GOT3 (cell line): ENCODE measurements at places on chromosomes 3 and 15.

GRCh38 chr15:78044407-78045155 lies 32.9 kb downstream of the TBC1D2B start:
- no peak for DNase-seq

DNA sequence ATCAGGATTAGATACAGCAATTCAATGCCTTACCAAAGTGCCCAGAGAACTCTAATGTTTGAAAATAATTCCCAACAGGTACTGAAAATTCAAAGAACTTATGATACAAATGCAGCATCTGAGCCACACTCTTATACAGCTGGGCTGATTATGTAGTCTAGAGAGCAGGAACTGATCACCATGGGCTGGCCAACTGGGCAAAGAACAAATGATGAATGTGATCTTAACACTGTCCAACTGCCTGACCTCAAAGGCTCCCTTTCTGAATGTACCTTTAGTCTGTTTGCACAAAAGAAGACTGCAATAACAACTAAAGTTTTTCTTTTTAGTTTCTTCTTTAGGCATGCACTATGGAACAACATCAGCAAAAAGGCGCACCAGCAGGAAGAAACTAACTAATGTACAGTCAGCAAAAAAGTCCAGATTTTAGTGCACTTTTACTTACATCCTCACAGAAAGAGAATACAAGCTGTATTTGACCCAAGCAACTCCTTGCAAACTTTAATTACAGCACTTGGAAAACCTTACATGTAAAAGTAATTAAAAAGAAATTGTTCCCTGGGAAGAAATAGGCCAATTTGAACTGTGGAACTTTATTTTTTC lies 1095.1 kb downstream of the IGSF11 start:
- no peak for DNase-seq

- DNase-seq, result no peak
Observed at GRCh38 chr15:88911766-88912118, 1.4 kb downstream of the MFGE8 start.

DNA sequence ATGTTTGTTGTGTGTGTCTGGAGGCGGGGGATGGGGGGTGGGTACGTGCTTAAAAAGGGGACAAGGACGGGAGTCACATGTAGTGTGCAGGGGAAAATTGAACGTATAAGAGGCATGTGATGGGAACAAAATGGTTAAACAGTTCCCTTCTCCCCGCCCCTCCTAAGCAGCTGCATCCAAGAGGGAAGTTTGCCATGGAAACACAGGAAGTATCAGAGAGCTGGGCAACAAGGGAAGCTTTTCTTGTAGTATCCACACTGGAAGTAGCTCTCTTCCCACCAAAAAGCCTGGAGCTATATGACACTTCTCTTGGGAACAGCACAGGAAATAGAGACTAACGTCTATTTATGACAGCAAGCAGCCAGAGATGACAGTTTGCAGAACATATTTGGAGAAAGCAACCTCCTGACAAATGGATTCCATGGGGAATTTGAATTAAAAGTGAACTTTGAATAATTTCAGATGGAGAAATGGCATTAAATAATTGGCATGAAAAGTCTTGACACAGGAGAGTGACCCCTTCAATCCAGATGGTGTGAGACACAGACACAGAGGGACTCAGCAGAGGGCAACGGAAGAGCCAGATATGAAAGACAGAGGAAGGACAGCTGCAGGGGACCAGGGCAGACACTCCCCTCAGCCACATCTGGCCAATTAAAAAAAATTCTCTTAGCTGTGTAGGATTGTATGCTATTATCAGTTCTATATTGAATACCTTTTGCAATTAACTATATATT lies 294.2 kb upstream of the TBL1XR1 start:
- no peak for DNase-seq

GRCh38 chr15:85960381-85960780 lies 119.3 kb upstream of the AGBL1 start:
- no peak for DNase-seq
